ENCODE measurements at places on chromosomes 6 and 20. TPM values are rescaled to one million over a fixed set of nuclear protein-coding genes. Genes with fewer than 3 reads are reported as not detected.

The FGD2 gene
- total RNA-seq = 0.33 TPM

The PGK2 gene
- total RNA-seq = not detected

- no peak for DNase-seq
Measured at GRCh38 chr6:135522965-135523692, 25.6 kb upstream of the AHI1 start.

GRCh38 chr6:26411751-26412150, 9.7 kb downstream of the BTN3A1 start:
- no peak for DNase-seq

- peak; percentile 24 for DNase-seq
Measured at GRCh38 chr6:134447883-134448387, 130.0 kb upstream of the SGK1 start.
